ENCODE measurements at places on chromosomes 2 and 18.
A peak's percentile ranks its signal among the peaks of the same experiment; 100 is the strongest.

DNA sequence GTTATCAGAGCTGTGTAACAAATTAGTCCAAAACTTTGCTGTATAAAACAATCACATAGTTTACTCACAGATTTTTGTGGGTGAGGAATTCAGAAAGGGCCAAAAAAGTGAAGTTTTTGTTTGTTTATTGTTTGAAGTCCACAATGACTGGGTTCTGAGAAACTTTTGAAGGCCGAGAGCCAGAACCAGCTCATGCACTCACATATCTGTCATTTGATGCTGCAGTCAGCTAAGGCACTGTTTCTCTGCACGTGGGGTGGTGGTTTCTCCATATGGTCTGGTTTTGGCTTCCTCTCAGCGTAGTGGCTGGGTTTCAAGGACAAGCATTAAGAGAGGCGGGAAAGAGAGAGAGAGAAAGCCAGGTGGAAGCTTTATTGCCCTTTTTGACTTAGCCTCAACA, 131.8 kb downstream of the TWIST2 start:
- no peak for DNase-seq

DNA sequence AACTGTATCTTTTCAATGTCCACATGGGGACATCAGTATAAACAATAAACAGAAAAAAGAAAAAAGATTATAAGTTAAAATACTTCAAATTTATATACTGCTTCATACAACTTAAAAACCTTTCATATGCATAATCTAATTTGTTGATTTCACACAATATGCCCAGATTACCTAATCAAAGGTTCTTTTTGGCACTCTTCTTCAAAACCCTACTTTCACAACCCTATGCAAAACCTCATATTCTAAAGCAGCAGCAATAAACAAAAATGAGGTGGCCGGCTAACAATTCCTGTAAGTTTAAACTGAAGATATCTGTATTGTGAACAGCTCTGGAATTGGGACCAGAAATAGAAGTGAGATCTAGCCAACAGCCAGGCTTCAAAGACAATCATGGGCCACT, 28.6 kb downstream of the STK17B start:
- no peak for DNase-seq

GRCh38 chr2:55111570-55112228, 61.4 kb upstream of the RTN4 start:
- DNase-seq = peak; percentile 50

DNA sequence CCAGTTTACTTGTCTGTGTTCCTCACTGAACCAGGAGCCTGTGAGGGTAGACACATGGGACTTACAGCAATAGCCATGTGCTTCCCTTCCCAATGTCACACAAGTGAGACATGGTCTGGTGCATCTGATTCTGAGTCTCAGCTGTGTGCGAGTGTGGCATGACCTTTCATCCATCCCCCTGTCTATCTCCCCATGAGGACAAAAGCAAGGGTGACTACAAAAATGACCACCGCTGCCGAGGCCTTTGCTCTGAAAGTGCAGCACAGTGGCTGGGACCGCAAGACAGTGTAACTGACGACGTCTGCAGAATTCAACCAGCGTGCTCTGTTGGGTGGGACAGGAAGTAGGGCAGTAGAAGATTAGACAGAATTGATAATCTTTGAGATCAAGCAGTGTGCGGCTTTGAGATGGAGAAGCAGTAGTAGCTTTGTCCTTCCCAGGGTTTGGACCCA, 50.5 kb downstream of the RAB31 start:
- DNase-seq = no peak

- no peak for DNase-seq
Observed at GRCh38 chr2:191739194-191739593, 61.3 kb downstream of the NABP1 start.

DNA sequence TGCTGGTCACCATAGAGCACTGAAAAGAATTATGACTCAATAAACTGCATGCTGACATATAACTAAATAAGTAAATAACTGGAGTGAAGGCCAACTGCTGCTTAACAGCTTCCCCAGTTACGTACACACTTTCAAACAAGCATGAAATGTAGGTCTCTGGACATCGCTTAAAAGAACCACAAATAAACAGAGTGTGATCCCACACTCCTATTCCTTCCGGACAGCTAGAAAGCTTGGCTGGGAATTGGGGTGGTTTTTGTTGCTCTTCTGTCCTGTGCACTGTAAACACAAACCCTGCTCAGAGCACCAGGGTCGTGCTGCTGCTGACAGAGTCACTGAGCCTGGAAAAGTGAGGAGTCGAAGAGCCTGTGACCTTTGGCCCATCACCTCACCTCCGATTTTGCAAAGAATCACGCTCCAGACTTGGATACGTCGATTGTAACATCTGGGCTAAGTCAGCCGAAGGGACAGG, 162.7 kb upstream of the NT5C1B start:
- no peak for DNase-seq

DNA sequence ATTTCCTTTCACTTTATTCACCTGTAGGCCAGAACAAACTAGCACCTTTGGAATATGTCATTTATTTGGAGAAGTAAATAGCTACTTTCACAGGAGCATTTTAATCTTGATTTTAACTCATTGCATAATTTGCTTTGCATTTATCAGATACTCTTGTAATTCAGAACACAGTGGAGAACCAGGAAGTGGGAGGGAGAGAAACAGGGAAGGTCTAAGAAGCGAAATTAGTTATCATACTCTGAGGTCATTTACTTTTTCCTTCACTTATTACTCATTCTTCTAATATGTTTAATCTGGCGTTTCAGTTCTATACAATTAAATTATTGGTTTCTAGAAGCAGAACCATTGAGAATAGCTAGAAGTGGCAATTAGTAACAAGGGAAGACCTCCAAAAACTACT, 20.7 kb downstream of the RBM44 start:
- DNase-seq = no peak

DNA sequence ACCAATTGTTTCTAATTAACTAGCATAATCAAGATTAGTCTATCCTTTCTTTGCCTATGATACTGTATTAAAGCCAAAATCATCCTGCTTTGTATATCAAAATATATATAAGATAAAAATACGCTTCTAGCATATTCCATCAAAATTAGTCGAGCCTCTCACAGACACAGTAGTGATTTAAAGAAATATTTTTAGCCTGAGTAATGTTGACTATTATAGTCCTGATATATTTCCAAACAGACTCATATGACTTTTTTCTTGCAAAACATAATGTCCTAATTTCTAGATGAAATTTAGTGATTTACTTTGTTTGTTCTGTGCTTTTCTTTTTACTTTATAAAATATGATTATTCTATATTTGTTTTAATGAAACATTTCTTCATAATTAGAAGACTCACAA, 30.9 kb downstream of the FAP start:
- no peak for DNase-seq

Measured in occipital lobe (tissue), 3 donors.